ENCODE measurements at places on chromosomes 11 and 22.

- DNase-seq, result no peak
Measured at GRCh38 chr22:37998543-37998942, 14.2 kb upstream of the SOX10 start.

- no peak for DNase-seq
Measured at GRCh38 chr22:39556970-39557841, 13.3 kb upstream of the CACNA1I start.

GRCh38 chr11:73598719-73599379 lies 937 bp upstream of the FAM168A start:
- no peak for DNase-seq

DNA sequence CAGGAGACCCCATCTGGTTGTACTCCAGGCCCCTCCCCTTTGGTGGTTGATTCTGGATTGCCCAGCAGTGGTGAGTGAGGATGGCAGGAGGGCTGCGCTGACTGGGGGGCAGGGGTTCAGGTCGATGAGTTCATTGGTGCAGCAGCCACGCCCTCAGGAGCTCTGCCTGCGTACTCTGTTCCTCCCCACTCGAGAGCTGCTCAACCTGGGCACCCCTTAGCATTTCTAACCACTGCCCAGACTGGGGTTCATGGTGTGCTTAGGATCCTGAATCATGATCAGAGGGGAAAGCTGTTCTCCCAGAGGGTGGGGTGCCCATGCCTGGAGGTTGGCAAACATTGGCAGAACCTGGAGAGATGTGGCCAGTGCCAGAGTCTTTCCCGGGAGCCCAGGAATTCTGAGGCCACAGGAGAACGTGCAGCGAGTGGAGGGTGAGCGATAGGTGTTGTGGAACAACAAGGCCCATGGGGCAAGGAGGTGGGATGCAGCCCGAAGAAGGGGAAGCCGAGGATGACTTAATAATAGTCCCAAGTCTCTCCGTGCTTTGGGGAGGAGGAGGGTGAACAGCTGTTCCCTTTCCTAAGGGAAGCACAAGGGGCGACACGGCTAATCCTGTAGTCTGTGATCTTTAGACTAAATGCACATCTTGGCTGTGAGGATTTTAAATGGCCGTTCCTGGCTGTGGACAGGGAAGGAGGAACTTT lies 75.5 kb downstream of the SCN3B start:
- DNase-seq, result no peak

DNA sequence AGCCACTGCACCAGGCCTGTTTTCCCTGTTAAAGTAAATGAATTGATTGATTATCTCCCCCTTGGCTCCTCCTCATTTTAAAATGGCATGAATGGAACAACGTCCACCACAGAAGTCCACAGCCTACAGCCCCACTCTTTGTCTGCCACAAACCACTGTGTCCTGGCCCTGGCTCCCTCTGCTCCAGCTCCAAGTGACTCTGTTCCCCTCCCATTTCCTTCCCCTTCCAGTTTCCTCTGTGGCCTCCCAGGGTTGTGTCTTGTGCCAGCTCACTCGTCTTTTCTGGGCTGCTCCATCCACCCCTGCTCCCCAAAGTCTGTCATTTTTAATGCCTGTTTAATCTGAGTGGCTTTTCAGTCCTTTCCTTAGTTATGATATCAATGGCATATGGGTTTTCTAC lies 52.4 kb upstream of the CD5 start:
- no peak for DNase-seq

- no peak for DNase-seq
Measured at GRCh38 chr22:37713761-37714160, 16.9 kb downstream of the TRIOBP start.

GRCh38 chr11:19374151-19374569 lies 133.4 kb upstream of the E2F8 start:
- no peak for DNase-seq

DNA sequence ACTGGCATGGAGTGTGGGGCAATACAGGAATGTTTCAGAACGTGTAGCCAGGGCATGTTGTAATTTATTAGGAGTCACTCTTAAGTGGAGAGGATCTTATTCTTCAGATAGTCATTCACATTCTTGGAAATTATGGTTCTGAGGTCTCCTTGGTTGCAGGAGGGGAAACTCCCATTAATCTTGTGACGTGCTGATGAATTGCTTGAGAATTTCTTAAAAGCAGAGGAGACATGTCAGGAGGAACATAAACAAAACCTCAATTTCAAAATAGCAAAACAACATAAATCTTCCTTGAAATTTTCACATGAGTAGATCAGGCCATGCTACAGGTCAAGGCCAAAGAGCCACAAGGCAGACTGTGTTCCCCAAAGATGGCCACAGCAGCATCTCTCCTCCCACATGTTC lies 50.4 kb downstream of the ADM start:
- no peak for DNase-seq

DNA sequence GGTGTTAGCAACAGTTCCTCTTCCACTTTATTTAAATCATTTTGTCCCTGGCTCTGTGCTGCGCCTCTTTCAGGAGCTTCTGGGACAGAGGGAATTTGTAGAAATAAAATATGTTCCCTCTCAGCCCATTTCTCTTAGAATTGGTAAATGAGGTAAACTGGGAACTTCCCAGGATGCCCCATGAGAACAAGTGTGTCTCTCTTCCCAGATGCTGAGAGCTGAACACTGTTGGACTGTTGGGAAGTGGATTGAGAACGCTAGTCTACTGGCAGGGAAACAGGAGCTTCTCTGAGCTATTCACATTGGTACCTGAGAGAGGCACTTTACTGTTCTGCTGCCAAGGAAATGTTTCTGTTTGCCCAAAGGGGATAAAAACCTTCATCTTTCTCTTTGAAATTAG lies 4.0 kb downstream of the CRY2 start:
- no peak for DNase-seq

Measured in left renal pelvis (tissue), 4 donors.